NCI-H187 treated with DMSO at 0.1 percent for 48 hours (cell line): ENCODE measurements at places on chromosomes 13 and 19.

GRCh38 chr13:48925001-48925400, 50.7 kb upstream of the FNDC3A start:
- DNase-seq = no peak

- DNase-seq = no peak
Measured at GRCh38 chr19:23099966-23100365, 16.9 kb upstream of the ZNF730 start.

DNA sequence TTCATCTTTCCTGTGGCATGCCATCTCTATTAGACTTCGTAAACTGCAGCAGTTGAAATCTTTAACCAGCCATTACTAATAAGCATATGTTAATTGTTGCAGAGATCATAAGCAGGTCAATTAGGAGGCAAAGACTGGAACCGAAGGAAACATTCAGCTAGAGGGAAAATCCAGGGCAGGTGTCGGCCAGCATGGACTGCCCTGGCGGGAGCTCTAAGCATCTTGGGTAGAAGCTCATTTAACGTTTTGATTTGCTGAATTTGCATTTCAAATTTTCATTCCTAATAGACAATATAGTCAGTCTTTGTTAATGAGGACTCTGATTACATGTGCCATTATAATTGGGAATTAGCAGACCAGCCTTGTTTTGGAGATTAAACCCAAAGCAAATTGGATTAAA, 238.6 kb downstream of the POU4F1 start:
- DNase-seq = no peak

GRCh38 chr13:66301006-66301405, 929.1 kb downstream of the PCDH9 start:
- no peak for DNase-seq

GRCh38 chr19:639253-640160, at the start of gene FGF22:
Gene FGF22 (plus strand): TSS chr19:639879. CDS start chr19:639926, 47 bp downstream.
- no peak for DNase-seq

DNA sequence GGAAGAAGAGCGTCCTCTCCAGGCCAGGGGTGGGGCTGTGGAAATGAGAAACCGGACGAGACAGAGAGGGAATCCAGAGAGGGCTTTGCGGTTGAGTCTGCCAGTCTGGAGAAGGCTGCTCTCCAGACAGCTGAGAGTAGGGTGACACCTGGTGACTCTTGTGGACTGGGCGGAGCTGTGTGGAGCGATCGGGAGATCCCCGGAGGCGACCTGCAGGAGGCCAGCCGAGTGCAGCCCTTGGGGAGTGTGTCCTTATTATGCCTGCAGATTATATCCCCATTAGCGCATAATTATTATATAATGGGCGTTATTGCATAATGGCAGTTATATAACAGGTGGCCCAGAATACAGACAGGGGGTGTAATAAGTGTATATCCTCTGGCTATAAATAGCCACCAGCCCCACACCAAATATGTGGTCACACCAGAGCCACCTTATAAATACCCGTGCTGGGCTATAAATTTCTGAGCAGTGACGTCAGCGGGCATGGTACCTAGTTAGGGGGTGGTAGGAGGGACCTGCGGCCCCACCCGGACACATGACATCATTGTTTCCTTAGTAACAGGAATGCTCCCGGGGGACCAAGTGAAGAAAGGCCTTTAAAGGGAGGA, 41.2 kb downstream of the NFIX start:
- DNase-seq = peak; percentile 74

DNA sequence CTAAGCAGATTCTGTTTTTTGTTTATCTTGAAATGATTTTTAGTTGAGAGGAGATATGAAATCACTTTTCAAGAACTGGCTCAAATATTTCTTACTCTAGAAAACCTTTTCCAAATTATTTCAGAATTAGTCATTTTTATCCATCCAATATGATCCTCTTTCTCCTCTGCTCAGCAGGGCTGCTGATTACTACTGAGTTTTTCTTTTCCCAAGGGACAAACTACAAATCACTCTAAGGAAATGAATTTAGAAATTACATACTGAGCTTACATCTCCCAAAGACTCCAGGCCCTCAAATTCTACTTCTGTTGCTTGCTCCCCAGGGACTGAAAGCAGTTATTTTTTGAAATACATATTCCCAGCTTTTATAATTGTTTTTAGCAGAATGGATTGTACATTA, 87.4 kb upstream of the UFM1 start:
- no peak for DNase-seq

DNA sequence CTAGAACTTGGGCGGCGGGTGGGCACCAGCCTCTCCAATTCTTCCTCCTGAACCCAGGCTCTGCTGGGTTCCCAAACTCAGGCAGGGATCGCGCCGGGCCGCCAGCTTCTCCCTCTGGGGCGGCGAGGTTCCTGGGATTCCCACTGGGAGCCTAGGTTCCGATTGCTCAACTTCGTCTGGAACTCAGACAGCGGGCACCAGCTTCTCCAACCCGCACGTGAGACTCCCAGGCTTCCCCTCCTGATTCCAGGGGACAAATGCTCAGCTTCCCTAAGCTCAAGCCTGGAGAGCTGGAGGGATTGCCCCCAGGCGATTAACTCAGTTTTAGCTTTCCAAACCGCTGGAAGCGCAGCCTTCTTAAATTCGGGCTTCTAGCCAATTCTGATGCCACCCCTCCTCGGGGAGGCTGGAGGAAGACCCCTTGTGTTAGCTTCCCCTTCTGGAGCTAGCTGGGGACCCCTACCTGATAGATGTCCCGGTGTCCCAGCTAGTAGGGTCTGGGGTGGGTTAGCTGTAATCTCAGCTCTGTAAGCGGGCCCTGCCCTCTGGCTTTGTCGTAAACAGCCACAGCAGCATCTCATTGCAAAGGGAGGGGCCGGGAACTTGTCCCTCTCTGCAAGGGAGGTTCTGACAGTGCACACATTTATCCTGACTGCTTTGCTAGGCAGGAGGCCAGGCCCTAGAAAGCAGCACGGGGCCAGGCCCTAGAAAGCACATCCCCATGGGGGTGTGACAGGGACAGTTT, 671 bp downstream of the MCOLN1 start:
- no peak for DNase-seq

DNA sequence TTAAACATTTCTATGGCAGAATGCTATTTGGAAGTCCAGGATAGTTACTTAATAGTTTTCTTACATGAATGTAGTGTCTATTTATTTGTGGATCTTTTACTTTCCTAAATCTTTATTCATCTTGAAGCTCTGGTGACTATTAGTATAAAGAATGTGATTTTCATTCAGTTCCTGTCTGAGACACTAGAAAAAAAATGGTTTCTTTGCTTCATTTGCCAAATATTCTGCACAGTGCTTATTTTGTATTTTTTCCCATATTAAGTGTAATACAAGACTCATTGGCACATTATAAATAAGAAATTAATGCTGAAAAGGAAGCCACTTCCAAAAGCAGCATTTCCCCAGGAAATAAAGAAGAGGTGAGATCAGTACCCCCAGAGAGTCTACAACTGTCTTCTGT, 109.8 kb downstream of the POSTN start:
- no peak for DNase-seq

- no peak for DNase-seq
Measured at GRCh38 chr13:48949566-48950500, 25.9 kb upstream of the FNDC3A start.

DNA sequence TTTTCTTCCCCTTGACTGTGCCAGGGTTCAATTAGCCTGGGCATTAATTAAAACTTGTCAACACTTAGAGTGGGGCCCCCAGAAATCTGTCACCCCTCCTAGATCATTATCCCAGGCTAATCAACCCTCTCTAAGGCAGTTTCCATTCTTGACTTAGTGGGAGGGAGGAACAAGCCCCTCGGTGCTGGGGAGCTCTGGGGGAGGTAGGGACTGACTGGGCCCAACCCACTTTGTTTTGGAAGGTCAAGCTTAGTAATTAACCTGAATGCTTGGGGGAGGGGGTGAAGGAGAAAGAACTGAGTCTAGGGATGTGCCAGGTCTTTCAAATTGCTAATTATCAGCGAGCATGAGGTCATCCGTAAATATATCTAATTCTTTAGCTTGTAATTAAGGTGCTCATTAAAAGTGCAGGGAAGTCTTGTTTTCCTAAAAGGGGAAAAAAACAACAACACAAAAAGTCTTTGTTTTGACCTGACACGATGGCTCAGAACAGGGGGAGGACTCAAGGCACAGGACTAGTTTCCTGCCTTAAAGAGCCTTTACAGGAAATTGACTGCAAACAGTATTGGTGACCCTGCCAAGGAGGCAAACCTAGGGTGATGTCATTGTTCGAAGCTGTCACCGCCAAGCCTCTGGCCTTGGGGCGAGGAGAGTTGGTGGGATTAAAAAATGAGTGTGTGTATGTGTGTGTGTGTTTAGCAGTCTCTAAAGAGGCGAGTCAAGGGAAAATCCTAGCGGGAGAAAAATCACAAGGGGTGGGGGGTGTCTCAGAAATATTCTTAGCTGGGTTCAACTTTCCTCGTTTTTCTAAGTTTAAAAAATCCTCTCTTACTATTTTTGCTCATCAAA, 19.4 kb downstream of the ACTN4 start:
- DNase-seq = no peak

DNA sequence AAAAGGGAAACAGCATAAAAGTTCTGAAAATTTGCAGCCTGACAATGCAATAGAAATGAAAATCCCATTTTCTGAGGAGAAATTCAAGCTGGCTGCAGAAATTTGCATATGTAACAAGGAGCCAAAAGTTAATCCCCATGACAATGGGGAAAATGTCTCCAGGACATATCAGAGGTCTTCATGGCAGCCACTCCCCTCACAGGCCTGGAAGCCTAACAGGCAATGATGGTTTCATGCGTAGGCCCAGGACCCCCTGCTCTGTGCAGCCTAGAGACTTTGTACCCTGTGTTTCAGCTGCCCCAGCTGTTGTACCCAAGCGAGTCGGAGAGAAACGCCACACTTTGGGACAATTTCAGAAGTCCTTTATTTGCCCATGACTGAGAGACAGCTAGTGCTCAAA, 701.3 kb upstream of the KLHL1 start:
- no peak for DNase-seq

DNA sequence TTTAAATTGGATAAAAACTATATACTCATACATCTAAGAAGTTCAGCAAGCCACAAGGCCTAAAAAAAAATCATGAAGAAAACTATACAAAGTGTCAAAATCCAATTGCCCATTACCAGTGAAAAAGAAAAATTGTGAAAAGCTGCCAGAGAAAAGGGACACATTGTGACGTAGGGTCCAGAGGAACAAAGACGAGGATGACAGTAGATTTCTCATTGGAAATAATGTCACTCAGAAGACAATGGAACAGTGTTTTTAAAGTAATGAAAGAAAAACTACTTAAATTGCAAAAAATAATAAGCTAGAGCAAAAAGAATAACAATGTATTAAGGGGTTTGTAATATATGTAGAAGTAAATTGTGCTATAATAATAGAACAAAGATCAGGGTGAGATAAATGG, 195.2 kb downstream of the EFNB2 start:
- no peak for DNase-seq

DNA sequence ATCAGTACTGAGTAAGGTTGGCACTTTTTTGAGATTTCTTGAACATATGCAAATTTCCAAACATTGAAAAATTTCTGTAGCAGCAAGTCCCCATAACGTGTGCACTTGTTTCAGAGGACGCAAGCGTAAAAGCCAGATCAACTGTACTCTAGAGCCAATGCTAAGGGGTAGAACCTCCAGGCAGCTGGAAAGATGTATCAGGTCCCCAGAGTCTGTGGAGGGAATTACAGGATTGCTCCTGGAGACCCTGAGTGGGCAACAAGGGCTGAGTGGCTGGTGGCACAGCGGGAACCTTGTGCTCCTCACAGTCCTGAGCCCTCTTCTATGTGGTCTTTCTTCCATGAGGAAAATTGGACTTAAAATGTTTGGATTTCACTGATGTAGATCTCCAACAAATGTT, 53.9 kb upstream of the AMER2 start:
- DNase-seq = no peak

GRCh38 chr19:1755467-1756171, 2.3 kb downstream of the ONECUT3 start:
- DNase-seq = no peak

- DNase-seq = no peak
Measured at GRCh38 chr19:37983153-37983552, 76.1 kb downstream of the SIPA1L3 start.

DNA sequence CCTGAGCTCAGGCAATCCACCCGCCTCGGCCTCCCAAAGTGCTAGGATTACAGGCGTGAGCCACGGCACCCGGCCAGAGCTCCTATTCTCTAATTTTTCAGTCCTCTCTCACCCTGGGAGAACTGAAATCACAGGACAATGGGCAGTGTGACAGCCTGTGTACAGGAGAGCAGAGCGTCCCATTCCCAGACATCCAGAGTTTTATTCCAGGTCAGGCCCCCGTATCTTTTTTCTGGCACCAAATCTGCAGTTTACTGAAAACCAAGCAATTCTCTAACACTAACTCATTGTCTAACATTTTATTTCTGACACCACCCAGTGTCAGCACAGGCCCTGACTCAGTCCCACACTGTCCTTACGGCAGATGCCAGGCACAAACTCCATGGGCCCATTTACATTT, 6.7 kb downstream of the ZNF708 start:
- no peak for DNase-seq

- no peak for DNase-seq
Measured at GRCh38 chr13:29024783-29025182, 204.6 kb downstream of the MTUS2 start.

- DNase-seq = no peak
Measured at GRCh38 chr13:37534181-37534580, 64.4 kb downstream of the POSTN start.

DNA sequence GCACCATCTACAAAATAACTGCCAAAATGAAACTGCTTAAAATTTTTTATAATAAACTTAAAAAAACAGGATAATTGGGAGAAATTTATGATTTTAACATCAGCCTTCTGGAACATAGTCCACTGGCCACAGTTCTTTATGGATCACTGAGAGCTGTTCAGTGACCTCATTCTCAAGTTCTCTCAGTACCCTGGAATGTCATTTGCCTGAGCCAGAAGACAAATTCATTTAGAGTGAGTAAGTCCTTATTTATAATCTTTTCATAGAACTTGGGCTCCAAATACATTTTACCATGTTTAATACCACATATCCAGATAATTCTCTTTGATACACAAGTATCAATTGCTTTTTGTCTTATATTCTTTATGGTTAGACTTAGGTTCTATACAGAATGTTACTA, 87.6 kb downstream of the CAB39L start:
- DNase-seq = no peak
